Dermis microvascular lymphatic vessel endothelial cell (primary cell): ENCODE measurements at places on chromosomes 7 and 10.

GRCh38 chr7:56053993-56054392 is 2.4 kb downstream of the CCT6A start:
- no peak for DNase-seq

GRCh38 chr7:83475420-83475819 is 173.5 kb downstream of the SEMA3E start:
- DNase-seq: no peak

DNA sequence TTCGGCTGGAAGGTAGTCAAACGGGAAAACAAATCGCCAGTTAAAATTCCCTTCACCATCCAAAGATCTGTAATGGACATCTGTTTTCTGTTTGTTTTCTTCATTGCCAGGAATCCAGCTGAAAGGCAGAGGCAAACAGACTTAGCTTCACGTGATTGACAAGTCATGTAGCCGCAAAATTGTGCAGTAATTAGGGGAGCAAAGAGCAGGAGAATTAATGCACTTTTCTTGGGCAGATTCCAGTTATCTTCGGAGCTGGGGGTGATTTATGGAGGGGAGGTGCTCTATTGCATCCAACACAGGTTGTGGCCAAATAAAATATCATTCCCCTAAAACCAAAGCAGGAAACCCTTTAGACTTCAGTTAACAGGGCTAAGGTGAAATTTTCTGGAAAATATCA is 162.2 kb downstream of the MYOF start:
- no peak for DNase-seq

GRCh38 chr10:33478675-33479125 is 144.2 kb upstream of the NRP1 start:
- no peak for DNase-seq

GRCh38 chr10:69474742-69475432 is 23.6 kb downstream of the TSPAN15 start:
- peak; percentile 71 for DNase-seq

- DNase-seq: no peak
Observed at GRCh38 chr10:65365878-65366277, 1560.0 kb upstream of the LRRTM3 start.

DNA sequence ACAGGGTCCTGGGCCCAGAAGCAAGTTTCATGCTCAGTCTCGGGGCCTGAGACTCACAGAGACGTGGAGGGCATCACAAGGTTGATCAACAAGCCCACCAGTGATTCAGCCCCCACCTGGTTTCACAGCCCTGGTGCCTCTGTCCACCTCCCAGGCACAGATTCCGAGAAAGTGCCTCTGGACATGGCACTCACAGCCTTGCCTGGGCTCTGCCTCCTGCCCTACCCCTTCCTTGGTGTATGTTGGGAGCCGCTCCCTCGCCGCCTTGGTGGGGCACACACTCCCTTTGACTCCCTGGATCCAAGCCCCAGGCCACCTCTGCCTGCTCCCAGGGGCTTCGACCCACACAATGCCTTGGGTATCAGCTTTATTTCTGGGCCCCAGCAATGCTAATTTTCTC is 200.8 kb upstream of the PPP2R2D start:
- DNase-seq: no peak

DNA sequence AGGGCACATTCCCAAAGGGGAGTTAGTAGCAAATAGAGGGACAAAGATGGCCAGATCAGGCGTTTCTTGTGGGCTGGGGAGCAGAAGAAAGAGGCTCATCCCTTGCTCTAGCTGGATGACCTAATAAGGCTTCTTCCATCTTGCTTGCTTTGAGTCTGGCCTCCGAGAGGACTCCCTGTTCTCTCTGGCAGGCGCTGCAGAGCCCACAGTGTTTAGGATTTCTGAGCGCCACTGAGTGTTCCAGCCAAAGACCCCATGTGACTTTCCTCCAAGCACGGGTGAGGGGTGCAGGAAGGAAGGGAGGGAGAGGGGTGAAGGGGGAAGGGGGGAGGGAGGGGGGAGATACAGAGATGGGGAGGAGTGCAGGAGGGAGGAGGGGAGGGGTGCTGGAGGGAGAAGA is 203.8 kb upstream of the SVIL start:
- no peak for DNase-seq

- DNase-seq: no peak
Observed at GRCh38 chr10:21757185-21757901, 223.3 kb downstream of the MLLT10 start.

- no peak for DNase-seq
Observed at GRCh38 chr7:98276241-98276761, 5.2 kb upstream of the BRI3 start.

DNA sequence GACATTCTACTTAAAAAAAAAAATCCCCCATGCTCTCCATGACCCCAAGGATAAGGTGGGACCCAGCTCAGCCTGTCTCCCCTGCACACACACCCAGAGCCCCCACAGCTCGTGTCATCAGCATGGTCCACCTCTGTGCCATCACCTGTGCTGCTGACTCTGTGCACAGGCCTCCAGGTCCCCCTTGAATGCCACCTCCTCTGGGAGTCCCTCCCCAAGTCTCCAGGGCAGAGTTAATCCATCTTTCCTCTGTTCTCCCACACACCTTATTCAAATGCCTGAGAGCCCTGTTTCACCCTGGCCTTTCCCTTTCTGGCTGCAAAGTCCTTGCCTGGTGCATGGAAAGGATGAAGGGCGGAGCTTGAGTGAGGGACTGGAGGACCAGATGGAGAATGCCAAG is 194.1 kb upstream of the LYZL2 start:
- no peak for DNase-seq

- no peak for DNase-seq
Observed at GRCh38 chr7:80445351-80445750, 66.5 kb downstream of the GNAT3 start.

DNA sequence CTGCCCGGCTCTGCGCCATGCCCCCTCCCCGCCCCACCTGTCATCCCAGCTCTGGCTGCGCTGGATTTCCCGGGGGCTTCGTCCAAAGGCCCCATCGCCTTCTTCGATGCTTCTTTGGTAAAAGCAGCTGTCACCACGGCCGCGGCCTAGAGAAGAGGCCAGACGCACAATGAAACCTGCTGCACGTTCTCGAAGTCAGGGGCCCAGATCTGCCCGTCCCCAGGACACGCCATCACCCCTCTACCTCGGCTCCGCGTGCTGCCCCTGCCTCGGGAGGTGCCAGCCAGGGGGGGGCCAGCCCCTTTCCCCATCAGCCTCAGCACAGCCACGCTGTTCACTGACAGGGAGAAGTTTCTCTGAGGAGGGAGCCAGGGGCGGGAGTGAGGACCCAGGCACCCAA is 6.8 kb downstream of the GIGYF1 start:
- DNase-seq: no peak
